ENCODE measurements at places on chromosomes 4 and X. TPM values are rescaled to one million over a fixed set of nuclear protein-coding genes. Genes with fewer than 3 reads are reported as not detected.

The XG gene
- total RNA-seq = 2.6 TPM

The OPN1LW gene
- not detected for total RNA-seq

The TEX11 gene
- not detected for total RNA-seq

The XAGE1B gene
- not detected for total RNA-seq

The RTL9 gene
- total RNA-seq = not detected

The ZNF157 gene
- not detected for total RNA-seq

DNA sequence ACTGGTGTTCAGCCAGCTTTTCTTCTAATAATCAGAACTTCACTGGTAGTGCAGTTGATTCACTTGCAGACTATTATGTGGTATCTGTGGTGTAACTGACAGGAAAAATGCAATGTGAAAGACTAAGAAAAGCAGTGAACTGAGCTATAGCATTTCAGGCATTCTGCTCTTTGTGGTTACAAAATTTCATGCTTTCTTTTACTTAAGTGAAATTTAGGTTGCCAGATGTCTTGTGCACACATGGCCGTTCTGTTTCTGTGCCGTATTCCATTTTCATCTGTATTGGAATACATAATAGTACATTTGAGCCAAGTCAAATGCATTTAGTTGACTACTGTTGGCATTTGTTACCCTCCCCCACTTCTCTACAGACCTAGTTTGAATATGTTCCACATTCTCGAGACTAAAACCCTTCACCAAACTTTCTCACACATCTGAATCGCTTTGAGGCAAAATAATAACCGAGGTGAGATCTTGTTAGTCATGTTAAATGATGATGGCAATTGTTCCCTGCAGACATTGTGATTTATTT, 8.2 kb downstream of the RTL3 start:
- H3K36me3 ChIP-seq = no peaks in the 10 kb centered on the region
- no peaks in the 10 kb centered on the region for H3K4me1 ChIP-seq
- no peak overlapping the region for H3K27ac ChIP-seq
- no peak overlapping the region for H3K4me3 ChIP-seq
- H3K27me3 ChIP-seq = no peaks in the 10 kb centered on the region
- no peak for DNase-seq

DNA sequence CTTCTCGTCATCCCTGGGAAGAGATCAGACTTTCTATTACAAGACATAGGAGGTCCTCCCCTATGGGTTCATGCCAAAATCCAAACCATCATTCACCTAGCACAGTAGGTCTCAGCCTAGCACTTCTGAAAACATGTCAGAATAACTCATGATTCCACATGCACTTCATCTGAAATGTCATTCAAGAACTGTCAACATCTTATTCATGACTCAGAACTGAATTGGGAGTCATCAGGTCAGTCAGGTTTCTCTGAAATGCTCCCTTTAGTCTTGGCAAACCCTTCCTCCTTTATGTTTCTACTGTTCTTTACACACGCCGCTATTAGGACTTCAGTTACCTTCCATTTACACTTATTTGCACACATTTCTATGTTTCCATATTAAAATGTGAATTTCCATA, 67.2 kb downstream of the ANTXR2 start:
- no peak overlapping the region for H3K27ac ChIP-seq
- H3K4me1 ChIP-seq = no peaks in the 10 kb centered on the region
- H3K27me3 ChIP-seq = no peaks in the 10 kb centered on the region
- no peaks in the 10 kb centered on the region for H3K36me3 ChIP-seq
- no peak overlapping the region for H3K4me3 ChIP-seq

- DNase-seq = no peak
- H3K36me3 ChIP-seq = no peaks in the 10 kb centered on the region
- H3K4me1 ChIP-seq = no peaks in the 10 kb centered on the region
- H3K4me3 ChIP-seq = no peak overlapping the region
- H3K27ac ChIP-seq = no peak overlapping the region
These were observed 279.6 kb downstream of the CFAP299 start for GRCh38 chr4:80615099-80615498.

DNA sequence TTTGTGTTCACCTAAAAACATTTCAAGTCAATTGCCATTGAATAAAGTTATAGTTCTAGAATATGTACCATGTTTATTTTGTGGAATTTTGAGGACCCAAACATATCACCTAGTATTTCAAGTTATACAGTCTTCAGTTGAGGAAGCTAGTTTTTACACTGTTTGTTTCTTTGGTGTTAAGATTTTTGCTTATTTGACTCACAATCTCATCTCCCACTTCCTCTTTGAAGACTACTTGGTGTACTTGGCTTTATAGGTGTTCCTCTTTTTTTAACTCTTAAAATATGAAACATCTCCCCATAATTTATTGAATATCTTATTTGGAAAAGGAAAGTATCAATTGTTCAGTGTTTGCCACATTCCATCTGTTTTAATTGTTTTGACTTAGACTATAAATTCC, 675.4 kb downstream of the RAPGEF2 start:
- H3K4me1 ChIP-seq = no peaks in the 10 kb centered on the region
- H3K27me3 ChIP-seq = peaks cover 3% of the 10 kb centered on the region

DNA sequence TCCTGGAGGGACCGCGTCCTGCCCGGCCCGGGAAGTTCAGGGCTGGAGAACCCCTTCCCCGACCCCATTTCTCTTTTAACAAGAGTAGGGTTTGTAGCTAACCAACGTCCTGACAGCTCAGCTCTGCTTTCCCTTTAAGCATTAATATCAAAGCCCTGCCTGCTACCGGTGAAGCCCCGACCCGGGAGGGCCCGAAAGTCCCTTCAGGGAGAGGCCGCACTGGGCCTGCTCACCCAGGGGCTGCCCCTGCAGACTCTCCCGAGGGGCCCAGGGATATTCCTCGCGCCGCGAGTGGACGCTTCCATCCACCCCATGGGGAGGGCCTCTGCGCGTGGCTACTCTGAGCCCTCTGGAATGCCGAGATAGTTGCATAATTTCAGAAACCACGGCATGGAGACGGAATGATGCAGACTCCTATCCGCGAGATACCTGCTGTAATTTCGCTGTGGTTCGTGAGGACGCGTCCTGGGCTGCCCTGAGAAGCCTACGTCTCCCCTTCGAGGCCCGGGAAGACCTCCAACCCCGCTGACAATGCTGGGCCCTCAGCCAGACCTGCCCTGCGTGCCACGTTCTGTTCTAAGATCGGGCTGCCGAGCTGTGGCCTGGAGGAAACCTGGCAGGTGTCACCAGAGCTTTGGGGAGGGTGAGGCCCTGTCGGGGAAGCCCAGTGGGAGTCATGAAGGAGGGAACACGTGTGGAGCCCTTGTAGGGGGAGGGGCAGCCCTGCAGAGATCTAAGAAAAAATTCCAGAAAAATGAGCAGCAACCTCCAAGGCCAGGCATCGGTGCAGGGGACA, 999 bp upstream of the CTBP1 start:
- H3K27ac ChIP-seq = peak overlapping the region; percentile 92
- no peaks in the 10 kb centered on the region for H3K27me3 ChIP-seq
- peaks cover 37% of the 10 kb centered on the region for H3K4me1 ChIP-seq
- peak overlapping the region; percentile 93 for H3K4me3 ChIP-seq
- no peaks in the 10 kb centered on the region for H3K36me3 ChIP-seq

- H3K4me1 ChIP-seq = no peaks in the 10 kb centered on the region
- DNase-seq = no peak
- H3K4me3 ChIP-seq = no peak overlapping the region
- H3K27ac ChIP-seq = no peak overlapping the region
- H3K27me3 ChIP-seq = no peaks in the 10 kb centered on the region
- no peaks in the 10 kb centered on the region for H3K36me3 ChIP-seq
These were observed 31.9 kb upstream of the ANTXR2 start for GRCh38 chr4:80104927-80105326.

DNA sequence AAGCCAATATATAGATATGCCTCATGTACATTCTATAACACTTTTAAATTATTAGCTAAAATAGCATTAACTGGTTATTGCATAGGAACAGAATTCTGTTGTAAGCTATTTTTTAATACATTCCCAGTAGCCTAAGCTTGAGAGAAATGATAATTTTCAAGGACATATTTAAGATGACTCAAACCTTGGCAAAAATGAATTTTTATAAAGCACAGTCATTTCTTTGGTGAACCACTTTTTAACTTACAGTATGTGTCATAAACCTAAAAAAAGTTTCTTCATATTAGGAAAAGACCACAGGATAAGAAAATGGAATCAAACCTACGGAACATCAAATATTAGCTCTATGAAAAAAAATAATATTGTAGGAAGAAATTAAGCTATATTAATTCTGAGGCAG, 986.3 kb downstream of the STIM2 start:
- H3K4me3 ChIP-seq = no peak overlapping the region
- no peaks in the 10 kb centered on the region for H3K4me1 ChIP-seq
- DNase-seq = no peak
- no peaks in the 10 kb centered on the region for H3K27me3 ChIP-seq
- no peak overlapping the region for H3K27ac ChIP-seq

GRCh38 chrX:13990126-13990800, 39.4 kb downstream of the GEMIN8 start:
- H3K36me3 ChIP-seq = no peaks in the 10 kb centered on the region
- H3K4me1 ChIP-seq = no peaks in the 10 kb centered on the region
- no peak for DNase-seq
- no peak overlapping the region for H3K4me3 ChIP-seq

DNA sequence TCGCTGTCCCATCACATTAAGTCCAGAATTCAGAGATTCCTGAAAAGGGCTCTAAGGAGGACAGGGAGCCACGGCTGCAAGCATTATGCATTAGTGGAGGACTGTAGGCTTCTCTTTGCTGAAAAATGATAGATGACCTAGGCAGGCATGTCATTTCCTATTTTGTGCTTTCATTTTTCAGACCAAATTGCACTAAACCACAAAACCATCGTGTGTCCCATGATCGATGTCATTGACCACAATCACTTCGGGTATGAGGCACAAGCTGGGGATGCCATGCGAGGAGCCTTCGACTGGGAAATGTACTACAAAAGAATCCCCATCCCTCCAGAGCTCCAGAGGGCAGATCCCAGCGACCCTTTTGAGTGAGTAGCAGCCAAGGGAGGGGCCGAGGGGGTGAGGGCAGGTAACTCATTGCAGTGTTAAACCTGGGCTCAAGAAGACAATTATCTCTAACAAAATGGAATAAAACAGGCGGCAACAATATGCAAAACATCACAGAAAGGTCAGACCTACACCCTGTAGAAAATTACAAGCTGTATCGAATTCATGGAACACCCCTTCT, 355.2 kb upstream of the GALNT7 start:
- no peaks in the 10 kb centered on the region for H3K4me1 ChIP-seq
- H3K27ac ChIP-seq = no peak overlapping the region
- H3K4me3 ChIP-seq = no peak overlapping the region
- no peaks in the 10 kb centered on the region for H3K27me3 ChIP-seq
